ENCODE measurements at places on chromosomes 2 and 18. TPM values are rescaled to one million over a fixed set of nuclear protein-coding genes. Genes with fewer than 3 reads are reported as not detected.

FER1L5 gene
- total RNA-seq, result 0.15 TPM

DNA sequence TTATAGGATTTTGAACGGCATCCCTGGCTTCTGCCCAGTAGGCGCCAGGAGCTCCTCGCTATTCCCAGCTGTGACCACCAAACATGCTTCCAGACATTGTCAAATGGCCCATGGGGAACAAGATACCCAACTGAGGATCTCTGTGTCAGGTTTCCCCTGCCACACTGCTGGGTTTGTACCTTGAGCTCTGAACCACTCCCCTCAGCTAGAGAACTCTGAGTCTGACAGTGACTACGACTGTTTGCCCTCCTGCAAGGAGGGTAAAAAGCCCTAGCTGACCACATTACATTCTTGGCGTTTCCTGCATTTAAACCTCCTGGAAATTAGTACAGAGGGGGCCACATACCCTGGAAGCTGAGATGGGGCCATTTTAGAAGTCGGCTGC lies 12.4 kb downstream of the LRRFIP1 start:
- DNase-seq, result no peak

GRCh38 chr2:136874258-136874657 lies 108.9 kb downstream of the THSD7B start:
- no peak for DNase-seq

GRCh38 chr2:3263487-3263886 lies 114.1 kb downstream of the EIPR1 start:
- DNase-seq, result peak; percentile 53

- DNase-seq, result no peak
These were observed 87.9 kb upstream of the MAP4K3 start for GRCh38 chr2:39524756-39525635.

DNA sequence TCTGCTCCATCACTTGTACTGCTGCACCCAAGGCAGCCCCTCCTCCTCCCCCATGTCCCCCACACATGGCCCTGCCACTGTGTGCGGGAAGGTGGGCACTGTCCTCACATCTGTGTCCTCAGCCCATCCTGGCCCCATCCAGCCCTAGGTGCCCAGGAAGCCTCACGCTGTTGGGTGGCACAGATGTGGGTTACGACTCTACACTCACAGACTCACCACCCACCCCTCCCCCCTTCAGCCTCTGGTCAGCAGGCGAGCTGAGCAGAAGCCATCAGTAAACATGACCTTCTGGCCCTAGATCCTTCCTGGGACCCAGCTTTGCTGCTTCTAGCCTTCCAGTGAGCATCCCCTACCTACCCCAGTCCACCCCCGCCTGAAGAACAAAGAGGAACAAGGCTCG lies 43.0 kb downstream of the ADCY3 start:
- no peak for DNase-seq

FEV gene
- total RNA-seq, result not detected

DNA sequence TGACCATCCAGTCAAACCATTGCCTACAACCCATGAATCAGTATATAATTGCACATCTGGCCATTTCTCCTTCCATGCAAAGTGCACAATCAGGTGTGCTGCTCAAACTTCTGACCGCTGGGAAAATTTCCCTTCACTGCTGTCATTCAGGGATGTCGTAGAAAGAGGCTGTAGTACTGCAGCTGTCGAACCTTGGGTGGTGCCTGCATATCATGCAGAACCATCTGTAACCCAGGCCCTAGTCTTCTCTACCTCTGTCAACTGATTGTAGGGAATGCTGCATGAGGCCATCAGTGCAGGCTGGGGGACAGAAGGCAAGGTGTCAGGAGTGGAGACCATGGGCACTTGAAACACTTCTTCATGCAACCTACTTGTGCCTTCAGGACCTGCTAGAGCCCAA lies 267.5 kb downstream of the CALCRL start:
- DNase-seq, result no peak

PDE11A gene
- total RNA-seq, result 0.57 TPM

- no peak for DNase-seq
These were observed 72.9 kb downstream of the TSN start for GRCh38 chr2:121828281-121828731.

SCN3A gene
- total RNA-seq, result 7.3 TPM

DNA sequence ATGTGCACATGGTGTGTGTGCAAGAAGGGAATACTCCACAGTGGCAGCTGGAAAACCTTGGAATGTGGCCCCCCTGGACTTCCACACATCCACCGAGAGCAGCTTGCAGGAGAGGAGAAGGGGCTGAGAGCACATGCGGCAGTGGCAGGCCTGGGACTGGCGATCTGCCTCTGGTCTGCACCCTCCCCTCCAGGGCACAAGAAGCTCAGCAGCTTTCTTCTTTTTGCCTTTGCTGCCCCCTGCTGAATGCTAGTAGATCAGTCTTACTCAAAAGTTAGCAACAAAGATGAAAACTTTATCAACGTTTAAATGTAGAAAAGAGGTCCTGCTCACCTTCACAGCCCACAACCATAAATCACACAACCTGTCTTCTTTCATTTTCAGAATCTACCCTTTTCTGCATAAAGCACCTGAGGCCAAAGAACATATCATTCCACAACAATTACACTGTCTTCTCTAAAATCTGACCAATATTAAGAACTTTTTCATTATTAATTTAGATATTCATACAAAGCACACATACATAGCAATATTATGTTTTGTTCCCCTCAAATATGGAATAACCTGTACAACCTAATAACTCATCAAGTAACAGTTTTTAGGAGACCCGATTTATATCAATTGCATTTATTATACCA lies 34.6 kb downstream of the TGFBRAP1 start:
- DNase-seq, result no peak

- DNase-seq, result no peak
These were observed 134.5 kb upstream of the CCDC68 start for GRCh38 chr18:55093808-55094207.

GRCh38 chr2:71130905-71131244 lies 441 bp downstream of the MPHOSPH10 start:
- DNase-seq, result no peak

GRCh38 chr18:43692099-43692690 lies 414.9 kb upstream of the SYT4 start:
- no peak for DNase-seq

DNA sequence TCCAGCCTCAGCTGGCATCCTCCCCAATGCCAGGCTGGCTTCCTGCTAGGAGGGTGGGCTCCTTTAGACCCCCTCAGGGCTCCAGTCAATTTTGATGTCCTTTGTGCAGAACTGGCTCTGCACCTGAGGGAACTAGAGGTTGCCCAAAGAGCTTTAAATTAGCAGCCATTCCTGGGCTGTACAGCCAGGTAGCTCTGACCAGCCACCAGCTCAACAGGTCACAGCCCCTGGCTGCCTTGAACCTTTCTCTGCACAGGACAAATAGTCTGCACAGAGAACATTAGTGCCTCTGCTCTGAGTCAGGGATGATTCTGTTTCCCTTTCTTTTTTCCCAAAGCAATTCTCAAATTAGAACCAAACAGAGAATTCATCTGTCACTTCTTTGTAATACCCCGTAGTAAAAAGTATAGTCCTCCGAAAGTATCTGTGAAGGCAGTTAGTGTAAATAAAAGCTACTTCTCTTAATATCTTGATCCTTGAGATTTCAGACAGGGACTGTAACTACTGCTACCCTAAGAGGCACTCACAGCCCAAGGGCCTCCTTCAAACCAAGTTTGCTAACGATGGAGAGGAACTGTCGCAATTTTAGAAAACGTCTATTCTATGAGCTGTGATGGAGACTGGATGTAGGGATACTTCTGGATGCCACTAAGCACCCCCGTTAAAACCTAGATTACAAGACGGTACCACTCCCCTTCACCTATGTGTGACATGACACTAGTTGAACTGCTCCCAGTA lies 3.0 kb downstream of the TTC32 start:
- DNase-seq, result peak; percentile 55

GRCh38 chr18:34120294-34120693 lies 104.4 kb downstream of the NOL4 start:
- no peak for DNase-seq

DNA sequence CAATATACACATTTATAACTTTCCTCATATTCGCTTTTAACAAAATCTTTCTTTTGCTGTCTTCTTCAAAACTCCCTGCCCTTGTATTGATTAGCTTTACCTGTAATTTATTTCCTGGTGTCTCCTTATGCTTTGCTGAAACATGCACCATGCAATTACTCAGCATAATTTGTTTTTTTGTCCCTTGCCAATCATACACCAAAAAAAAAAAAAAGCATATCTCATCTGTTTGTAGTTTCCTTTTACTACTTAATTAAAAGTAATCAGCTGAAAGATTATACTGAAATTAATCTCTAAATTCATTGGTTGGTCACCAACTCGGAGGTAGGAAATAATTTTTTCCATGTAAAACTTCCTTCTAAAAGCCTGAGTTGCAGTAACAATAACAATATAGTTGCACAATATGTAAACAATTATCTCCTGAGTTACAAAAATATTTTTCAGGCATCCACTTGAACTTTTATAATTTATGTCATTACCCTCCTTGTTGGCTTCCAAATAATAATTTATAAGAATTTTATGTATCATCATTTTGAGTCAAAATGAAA lies 53.0 kb upstream of the ROCK1 start:
- no peak for DNase-seq

GRCh38 chr2:152355409-152355831 lies 20.4 kb downstream of the FMNL2 start:
- no peak for DNase-seq

DNA sequence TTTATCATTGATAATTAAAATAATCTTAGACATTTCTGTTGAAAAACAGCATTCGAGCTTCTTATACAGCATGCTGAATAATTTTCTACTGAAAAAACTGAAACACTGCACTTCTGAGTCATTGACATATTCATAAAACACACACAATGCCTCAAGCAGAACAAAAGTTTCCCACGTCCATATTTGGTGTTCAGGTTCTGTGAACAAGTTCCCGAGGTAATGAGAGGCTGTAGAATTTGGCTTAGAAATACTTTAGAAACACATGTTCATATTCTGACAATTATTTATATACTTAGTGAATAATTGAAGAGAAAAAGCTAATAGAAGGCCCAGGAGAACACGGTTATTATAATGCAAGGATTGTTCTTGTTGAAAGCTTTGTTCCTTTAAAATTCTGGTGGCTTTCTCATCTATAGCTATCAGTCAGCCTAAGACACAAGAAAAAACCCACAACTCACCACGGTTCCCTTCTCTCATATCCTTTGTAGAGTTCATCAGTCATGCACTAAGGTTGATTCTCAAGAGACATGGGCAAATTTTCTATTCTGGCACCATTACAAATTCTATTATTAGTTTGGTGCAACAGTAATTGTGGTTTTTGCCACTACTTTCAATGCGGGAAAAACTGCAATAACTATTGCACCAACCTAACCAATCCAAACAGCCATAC lies 194.4 kb downstream of the TMX3 start:
- no peak for DNase-seq

DNA sequence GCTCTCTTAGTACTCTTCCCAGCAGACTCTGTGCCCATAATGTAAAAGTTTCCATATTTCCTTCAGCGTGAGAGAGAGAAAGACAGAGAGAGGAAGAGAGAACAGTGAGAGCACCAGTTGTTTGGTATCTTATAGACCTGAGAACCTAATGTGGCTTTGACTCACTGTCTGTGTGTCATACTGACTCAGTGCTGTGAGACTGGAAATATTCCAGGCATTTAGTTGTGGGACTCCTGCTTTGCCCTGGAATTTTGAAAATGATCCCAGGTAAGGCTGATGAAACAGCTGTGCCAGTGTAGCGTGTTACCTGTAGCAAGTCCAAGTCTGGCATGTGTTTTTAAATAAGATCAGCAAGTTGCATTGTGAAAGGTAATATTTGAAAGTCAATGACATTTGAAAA lies 87.9 kb upstream of the KCNH7 start:
- no peak for DNase-seq

GRCh38 chr2:150784389-150784788 lies 296.9 kb upstream of the RND3 start:
- no peak for DNase-seq

PIEZO2 gene
- 37.7 TPM for total RNA-seq

DNA sequence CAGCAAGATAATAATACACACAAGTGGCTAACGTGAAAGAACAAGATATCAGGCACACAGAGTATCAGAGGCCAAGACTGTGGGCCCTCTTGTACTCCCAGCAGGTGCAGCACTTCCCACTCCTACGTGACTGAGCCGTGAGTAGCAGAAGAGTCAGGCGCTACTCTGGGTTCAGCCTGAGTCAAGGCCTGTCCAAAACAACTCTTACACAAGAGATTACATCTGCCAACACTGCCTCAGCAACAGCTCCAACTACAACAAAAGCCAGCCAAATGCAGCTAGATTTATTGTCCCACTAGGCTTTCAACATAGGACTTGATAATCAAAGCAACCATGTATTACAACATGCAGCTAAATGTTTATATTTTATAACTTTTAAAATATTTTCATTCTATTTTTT lies 56.2 kb downstream of the ITSN2 start:
- DNase-seq, result peak; percentile 87

- DNase-seq, result no peak
These were observed 6.5 kb upstream of the IL1R2 start for GRCh38 chr2:101985101-101985792.

ANKRD30B gene
- total RNA-seq, result not detected

LTBP1 gene
- 23.8 TPM for total RNA-seq

GRCh38 chr2:127101048-127101611 lies 5.8 kb downstream of the BIN1 start:
- DNase-seq, result no peak

MAP4K3 gene
- 31.2 TPM for total RNA-seq

SCN9A gene
- 24.1 TPM for total RNA-seq

KYNU gene
- total RNA-seq, result 15.2 TPM

GRCh38 chr2:26848336-26849055 lies 564 bp downstream of the DPYSL5 start:
- DNase-seq, result peak; percentile 84

MERTK gene
- total RNA-seq, result 15.5 TPM

GRCh38 chr18:23053776-23054457 lies 81.4 kb upstream of the CABLES1 start:
- DNase-seq, result peak; percentile 42

DNA sequence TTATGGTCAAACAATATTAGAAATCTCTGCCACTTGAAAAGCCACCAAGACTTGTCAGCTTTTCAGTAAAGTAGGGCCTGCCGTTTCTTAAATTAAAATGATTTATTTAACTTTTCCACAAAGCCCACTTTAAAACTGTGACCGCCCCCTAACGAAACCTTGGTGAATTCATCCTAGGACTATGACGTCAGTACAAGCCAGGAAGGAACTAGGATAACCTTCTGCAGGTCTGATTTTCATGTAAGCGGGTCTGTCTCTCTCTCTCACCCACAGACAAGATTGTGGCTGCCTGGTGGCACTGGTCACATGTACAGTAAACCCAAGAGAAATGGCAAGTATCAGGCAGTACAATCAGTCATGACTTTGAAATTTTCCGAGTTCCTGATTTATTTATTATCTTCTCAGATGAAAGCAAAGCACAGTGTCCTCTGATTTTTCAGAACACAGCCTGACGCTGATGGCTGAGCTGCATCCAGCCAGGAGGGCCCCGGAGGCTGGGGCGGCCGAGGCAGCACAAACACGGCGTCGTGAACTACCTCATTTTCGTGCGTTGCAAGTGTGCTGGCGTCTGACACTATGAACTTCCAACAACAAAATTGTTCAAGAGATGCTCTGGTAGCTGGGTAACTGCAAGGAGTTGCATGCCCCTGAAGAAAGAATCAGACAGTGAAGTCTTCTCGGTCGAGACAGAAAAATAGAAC lies 18.9 kb downstream of the SALL3 start:
- peak; percentile 70 for DNase-seq

- no peak for DNase-seq
These were observed 20.0 kb downstream of the WDFY1 start for GRCh38 chr2:223925106-223925505.

RNU2-63P gene
- not detected for total RNA-seq

- DNase-seq, result no peak
These were observed 46.2 kb downstream of the COL4A4 start for GRCh38 chr2:227117852-227118251.

GRCh38 chr2:196592331-196592910 lies 47.1 kb upstream of the CCDC150 start:
- peak; percentile 34 for DNase-seq

SATB2 gene
- total RNA-seq, result 2.2 TPM
